ENCODE measurements at places on chromosomes 2 and 18.

DNA sequence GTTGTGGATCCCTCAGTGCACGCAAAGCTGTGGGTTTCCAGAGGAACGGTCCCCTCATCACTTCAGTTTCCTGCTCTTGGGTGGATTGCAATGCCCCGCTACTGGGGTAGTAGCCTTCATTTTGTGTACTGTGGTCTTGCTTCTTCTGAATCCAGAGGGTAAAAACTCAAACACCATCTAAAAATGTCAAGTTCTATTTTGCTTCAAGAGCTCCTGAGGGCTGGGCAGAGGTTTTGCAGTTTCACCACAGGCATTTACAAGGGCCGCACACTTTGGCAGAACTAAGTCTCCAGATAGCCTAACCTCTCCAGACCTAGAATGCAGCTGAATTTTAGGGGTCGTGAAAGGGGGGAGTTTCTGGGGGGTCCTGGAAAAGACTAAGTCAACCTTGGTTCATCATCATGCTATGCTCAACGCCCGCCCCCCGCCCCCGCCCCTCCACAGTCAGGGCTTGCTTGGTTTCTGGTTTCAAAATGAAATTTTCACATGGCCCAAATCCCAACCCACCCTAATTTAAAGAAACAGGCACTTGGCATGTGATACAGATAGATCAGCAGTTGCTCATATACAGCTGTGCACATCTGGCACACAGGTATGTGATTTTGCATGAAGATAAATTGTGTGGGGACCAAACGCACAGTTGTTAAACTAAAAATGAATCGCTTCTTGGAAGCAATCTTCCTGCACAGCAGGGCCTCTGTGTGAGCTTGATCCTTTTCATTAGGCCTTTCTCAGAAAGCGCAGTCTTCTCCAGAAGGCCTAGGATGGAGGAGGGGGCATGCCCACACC, 329.6 kb downstream of the OSR1 start:
- DNase-seq: no peak

GRCh38 chr2:209988010-209988409, 14.4 kb upstream of the RPE start:
- DNase-seq: no peak

DNA sequence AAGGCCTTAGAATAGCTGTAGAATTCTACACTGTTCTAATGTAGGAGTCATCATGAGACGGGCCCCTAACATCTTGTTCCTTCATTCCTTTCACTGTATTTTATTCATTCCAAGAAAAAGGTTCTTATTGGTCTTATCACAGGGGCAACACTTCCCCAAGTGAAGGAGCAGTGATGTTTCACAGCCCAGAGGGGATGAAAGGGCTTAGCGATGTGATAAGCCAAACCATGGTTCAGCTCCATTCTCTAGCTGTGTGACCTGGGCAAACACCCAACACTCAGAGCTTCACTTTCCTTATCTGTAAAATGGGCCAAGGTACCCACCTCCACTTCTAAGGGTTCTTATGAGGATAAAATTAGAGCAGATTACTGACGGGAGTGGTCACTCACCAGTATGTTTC, 25.4 kb upstream of the HS6ST1 start:
- no peak for DNase-seq

DNA sequence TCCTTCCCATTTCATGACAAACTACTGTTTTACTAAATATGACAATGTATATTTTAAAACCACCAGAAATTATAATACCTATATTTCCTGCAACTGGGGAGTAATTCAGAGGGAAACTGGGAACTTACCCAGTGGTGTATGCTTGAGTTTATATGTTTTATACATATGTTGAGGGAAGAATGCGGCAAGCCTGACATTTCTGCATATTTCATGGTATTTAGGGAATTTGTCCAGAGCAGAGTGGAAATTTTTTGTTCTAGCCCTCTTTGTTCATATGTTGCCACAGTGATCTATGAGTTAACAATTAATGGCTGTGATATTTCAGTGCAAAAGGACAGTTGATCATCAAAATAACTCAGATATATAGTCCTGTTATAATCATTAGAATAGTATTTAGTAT, 230.8 kb upstream of the VWC2L start:
- no peak for DNase-seq

- peak; percentile 1 for DNase-seq
Measured at GRCh38 chr2:138016351-138017087, 52.2 kb downstream of the HNMT start.

DNA sequence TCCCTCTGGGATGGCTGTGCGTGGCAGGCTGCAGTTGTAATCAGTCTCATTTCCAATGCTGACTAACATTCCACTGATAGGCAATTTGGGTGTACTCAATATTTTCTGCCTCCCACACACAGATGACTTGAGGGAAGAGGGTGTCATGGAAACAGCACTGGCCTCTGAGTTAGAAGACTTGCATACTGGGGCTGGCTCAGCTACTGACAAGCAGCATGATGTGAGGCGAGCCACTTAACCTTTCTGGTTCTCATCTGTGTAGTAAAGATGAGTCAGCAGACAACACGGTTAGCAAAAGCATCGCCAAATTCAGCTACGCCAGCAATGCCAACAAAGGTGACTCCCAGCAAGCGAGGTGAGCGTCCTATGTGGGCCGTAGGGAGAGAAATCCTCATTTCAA, 73.5 kb downstream of the COLEC12 start:
- no peak for DNase-seq

DNA sequence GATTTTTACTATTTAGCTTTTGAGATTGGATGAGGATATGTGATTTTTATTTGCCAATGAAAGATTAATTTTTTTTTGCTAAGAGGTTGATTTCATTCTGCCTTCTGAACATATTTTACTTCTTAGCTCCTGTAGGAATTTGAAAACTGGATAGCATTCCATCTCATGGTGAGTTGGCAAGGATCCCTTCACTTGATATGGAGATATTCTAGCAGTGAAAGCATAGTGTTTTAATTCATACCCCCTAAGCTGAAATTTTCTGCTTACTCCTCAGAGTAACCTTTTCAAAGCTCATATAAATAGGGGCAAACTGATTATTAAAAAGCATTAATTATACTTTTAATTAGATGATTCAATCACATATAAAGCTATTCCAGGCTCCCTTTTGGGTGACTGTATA, 61.0 kb upstream of the KCNJ3 start:
- DNase-seq: no peak

- no peak for DNase-seq
Measured at GRCh38 chr2:42917425-42917927, 125.1 kb upstream of the HAAO start.
